ENCODE measurements at places on chromosomes 12 and 14.

DNA sequence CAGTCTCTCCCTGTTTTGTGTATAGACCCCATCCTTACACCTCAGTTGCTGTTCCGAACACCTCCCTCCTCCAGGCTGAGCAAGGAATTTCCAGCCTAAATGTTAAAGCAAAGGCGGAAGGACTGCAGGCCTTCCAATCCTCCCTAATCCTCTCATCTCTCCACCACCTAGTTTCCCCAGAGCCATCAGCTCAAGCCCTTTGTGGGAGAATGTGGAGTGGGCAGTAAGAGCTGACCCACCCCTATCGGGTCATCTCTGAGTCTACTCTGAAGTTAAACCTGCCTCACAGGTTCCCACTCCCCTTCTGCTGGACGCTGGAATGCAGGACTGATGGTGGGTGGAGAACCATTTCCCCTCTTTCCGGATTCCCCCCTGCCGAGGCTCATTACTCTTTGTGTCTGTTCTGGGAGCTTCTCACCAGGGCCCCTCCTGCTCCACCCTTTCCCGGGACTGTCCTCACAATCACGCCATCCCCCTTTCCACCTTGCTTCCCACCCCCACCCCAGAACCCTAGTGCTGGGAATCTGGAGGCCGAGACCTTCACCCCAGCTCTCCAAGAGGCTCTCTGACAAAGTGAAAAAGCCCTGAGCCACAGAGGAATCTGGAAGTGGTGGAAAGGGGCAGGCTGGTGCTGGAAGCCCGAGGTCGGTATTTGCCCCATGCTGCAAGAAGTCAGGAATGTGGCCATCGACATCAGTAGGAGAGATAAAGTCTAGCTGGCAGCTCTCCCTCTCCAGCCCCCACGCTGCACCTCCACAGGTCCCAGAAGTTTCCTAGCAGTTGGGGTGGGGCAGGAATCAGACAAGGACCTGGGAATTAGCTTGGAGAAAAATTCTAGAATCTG is 3.3 kb upstream of the KRT18 start:
- DNase-seq, result no peak

- DNase-seq, result no peak
Measured at GRCh38 chr12:55548756-55549155, 646 bp upstream of the OR6C4 start.

DNA sequence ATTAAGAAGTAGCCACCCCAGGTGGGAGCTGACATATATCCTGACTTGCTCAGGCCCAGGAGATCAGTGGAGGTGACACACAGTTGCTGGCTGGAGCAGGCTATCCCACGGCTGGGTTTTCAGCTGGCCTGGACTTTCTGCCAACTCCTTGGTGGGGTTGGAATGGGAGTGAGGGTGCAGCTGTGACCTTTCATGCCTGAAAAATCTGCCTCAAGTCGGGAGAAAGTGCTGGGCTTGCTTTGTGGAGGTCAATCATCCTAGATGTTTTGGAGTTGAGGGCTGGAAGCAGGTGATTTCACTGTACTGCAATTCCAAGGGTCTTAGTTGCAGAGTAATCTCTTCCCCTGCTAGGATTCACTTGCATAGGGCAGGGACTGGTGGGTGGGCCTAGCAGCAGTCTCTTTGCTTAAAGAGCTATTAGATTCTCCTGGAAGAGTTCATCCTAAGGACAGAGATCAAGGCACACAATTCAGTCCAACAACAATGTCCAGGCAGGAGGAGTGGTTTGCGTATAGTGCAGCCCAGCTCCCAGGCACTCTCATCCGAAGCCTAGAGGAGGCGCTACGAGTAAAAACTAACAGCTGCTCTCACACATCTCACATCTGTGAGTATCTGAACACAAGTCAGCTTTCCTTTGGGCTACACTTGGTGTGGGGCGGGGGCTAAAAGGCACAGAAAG is 98.1 kb downstream of the GAS2L3 start:
- DNase-seq, result no peak

DNA sequence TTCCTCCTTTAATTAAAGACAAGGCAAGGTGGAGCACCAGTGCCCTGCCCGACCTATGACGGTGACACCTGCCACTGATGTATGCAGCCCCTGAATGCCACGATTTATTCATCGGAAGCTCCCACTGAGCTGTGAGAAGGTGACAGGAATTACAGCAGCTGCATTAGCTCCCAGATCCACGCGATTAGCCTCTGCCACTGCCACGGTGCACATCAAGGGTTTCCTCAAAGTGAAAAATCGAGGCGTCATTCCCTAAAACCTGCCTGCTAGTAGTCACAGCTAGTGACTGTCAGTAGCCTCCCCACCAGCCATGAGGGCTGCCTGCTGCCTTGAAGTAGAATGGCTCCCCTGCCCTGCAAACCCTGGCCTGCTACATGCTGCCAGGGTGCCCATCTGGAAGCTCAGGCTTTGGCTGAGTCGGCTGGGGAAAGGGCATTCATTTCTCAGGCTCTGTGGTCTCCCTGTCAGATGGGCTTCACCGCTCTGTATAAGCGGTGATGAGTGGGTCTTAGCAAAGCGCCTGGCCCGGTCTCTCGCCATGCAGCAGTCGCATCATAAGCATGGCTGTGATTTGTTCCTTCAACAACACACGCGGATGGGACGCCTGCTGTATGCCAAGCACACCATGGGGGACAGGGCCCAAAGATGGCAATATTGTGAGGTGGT is 8.2 kb upstream of the BCL11B start:
- DNase-seq, result no peak

DNA sequence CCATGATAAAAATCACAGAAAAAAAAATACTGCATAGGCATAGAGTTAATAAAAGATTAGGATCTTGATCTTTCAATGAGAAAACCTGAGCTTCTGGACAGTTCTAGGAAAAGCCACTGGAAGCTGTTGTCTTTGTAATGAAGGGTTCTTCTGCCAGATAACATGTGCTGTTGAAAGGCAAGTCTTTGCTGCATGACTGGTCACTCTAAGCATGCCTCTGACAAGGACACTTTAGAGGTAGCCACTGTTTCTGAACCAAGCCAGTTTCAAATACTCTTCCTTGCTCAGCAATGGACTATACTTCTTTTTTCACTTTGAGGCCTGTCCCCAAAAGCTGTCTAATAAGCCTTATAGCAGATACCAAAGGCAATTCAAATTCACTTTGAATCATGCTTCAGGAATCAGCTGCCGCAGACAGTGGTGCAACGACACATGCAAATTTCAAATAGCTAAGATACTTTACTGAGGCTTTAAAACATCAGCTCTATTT is 70.2 kb downstream of the BTG1 start:
- no peak for DNase-seq

DNA sequence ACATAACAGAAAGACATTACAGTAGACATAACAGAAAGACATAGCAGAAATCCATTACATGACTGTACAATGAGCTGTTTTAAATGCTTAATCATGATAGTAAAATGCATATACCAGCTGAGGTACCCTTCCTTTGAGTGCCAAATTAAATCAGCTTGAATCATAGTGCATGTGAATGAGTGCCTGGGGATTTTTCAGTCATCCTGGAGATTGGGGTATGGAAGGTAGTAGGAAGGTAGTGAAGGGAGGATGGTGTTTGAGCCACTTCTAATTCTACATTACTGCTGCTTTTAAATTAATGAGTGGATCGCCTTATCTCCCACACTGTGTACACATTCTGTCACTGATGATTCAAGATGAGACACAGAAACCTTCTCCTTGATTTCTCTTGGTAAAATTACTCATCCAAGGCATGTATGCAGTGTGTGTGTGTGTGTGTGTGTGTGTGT is 534.2 kb downstream of the LRFN5 start:
- DNase-seq, result no peak

GRCh38 chr14:100078997-100079725 is 13.9 kb downstream of the EVL start:
- no peak for DNase-seq
